ENCODE measurements at places on chromosomes 3 and 15.

GRCh38 chr3:15326037-15326436 lies 6.3 kb downstream of the SH3BP5 start:
- DNase-seq = no peak

GRCh38 chr15:62896969-62897486 lies 145.5 kb upstream of the TPM1 start:
- DNase-seq = no peak

DNA sequence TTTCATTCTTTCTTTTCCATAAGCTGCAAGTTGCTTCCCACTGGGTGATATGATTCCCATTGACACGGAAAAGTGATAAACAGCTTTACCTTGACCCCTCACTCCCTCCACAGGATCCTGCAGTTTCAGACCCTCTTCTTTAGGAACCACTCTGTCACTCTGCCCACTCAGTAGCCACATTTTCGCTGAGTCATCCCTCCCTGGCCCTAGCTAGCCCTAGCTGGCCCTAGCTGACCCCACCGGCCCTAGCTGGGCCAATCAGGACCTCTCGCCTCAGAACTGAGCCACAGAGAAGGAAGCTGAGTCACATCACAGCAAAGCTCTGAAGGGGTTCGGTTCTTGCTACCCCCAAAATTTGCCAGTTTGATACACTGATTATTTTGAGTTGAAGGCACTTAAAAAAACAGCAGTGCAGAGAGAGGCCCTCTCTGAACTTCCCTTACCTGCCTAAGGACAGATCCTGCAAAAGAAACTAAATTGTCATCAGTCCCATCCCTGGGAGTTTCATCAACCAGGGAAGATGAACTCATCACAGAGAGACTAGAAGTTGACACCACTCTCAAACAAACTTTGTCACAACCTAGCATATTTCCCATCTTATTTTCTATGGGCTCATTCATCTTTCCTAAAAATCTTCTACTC lies 233.5 kb upstream of the PROK2 start:
- DNase-seq = no peak

DNA sequence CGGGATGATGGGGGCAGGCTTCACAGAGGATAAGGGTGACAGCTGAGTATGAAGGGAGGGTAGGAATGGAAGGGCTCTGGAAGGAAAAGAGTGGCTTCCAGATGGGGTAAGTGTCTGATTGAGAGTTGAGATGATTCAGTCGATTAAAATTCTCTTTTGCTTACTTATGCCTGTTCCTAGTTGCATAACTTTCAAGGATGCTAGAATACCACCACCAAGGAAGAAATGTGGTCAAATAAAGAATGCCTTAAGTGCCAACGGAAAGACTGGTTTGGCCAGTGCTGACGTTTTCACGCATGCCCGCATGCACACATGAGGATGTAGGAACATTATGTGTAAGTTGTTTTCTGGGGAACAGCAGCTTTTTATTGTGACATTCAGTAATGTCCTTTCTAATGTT lies 263.4 kb upstream of the WNT5A start:
- no peak for DNase-seq

GRCh38 chr3:64053581-64053980 lies 30.3 kb upstream of the PSMD6 start:
- DNase-seq = no peak

- no peak for DNase-seq
These were observed 67.7 kb upstream of the ROPN1 start for GRCh38 chr3:124059580-124059979.

GRCh38 chr3:194344012-194344411 lies 7.1 kb downstream of the CPN2 start:
- DNase-seq = peak; percentile 36

GRCh38 chr3:174387736-174388135 lies 471.4 kb upstream of the NAALADL2 start:
- no peak for DNase-seq

- DNase-seq = no peak
These were observed 59.1 kb upstream of the CA12 start for GRCh38 chr15:63440756-63441155.

DNA sequence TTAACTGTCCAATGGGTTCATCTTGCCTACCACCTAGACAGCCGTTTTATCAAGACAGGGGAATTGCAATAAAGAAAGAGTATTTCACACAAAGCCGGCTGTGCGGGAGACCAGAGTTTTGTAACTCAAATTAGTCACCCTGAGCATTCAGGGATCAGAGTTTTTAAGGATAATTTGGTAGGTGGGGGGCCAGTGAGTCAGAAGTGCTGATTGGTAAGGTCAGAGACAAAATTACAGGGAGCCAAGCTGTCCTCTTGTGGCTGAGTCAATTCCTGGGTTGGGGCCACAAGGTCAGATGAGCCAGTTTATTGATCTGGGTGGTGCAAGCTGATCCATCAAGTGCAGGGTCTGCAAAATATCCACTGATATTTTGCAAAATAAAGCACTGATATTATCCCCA lies 29.9 kb upstream of the GPD1L start:
- no peak for DNase-seq

GRCh38 chr15:70471517-70471916 lies 291.8 kb downstream of the UACA start:
- no peak for DNase-seq

GRCh38 chr3:46604127-46604526 lies 8.2 kb upstream of the FAM240A start:
- DNase-seq = no peak

DNA sequence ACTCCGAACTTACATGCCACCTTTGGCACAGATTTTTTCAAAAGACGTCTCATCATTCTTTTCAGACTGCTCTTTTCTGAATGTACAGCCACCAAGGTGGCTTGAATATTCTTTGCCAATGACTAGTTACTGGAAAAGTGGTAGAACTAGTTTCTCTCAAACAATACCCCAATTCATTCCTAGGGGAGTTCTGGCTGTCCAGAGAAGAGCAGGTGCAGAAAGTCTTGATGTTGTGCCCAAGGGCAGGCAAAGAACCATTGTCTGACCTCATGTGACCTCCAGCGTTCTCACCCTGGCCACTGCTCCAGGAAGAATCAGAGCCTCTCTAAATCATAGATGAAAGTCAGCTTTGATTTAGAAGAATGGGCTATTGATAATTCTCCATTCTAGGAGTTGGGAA lies 5.5 kb downstream of the LMOD3 start:
- no peak for DNase-seq

- DNase-seq = no peak
These were observed 159.2 kb upstream of the SLCO3A1 start for GRCh38 chr15:91694131-91694830.

GRCh38 chr15:101698314-101698713 lies 26.0 kb downstream of the TARS3 start:
- DNase-seq = no peak

GRCh38 chr3:55579496-55579895 lies 92.4 kb upstream of the WNT5A start:
- no peak for DNase-seq

- no peak for DNase-seq
These were observed 56.3 kb upstream of the TMCO5A start for GRCh38 chr15:37877851-37878741.

DNA sequence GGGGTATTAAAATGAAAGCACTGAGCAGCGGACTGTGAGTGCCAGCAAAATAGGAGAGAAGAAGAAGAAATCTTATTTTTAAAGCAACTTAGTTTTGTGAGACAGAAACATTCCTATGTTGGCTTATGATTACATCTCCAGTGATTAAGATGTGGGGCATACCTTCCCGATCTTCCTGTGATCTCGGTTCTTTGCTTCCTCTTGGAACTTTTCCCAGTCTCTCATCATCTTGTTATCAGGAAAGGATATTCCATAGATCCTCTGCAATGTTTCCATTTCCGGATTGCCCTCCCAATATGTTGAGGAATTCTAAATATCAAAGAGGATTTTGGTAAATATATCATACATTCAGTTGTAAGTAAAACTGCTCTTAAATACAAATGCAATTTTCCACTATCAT lies 22.2 kb downstream of the TARS3 start:
- no peak for DNase-seq

GRCh38 chr15:36175741-36176291 lies 403.6 kb upstream of the CDIN1 start:
- no peak for DNase-seq

DNA sequence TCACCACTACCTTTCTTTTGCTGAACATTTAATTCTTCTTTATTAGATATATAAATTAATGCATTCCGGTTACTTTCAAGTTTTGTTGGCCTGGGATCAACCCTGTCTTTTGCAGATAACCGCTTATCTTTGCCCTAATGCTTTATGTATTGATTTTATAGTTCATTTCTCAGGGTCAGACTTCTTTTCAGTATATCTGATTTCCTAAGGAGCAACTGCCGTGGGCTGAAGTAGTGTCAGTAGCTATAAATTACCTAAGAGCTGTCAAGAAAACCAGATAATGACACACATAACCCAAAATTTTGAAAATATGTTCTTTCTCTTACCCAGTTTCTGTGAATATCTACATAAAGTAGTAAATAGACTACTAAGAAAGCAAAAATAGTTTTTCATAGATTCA lies 38.0 kb downstream of the COL6A5 start:
- no peak for DNase-seq

- DNase-seq = no peak
These were observed 34.3 kb downstream of the TMEM44 start for GRCh38 chr3:194598771-194599557.

DNA sequence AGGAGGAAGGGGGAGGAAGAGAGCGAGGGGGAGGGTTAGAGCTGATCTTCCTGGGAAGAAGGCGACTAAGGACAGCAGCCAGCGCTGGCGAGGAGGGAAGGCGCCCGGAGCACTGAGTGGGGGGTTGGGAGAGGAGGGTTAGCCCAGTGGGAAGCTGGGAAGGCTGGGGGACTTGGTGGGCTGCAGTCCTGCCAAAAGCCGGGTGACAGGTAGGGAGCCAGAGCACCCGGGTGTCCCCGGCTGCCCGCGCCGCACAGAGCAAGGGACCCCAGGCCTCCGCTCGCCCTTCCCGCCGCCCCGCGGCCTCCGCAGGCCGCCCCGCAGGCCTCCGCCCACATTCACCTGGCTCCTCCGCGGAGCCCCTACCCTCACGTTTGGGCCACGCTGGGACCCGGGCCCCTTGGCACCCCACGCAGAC lies 448 bp downstream of the SLC12A8 start:
- DNase-seq = no peak

DNA sequence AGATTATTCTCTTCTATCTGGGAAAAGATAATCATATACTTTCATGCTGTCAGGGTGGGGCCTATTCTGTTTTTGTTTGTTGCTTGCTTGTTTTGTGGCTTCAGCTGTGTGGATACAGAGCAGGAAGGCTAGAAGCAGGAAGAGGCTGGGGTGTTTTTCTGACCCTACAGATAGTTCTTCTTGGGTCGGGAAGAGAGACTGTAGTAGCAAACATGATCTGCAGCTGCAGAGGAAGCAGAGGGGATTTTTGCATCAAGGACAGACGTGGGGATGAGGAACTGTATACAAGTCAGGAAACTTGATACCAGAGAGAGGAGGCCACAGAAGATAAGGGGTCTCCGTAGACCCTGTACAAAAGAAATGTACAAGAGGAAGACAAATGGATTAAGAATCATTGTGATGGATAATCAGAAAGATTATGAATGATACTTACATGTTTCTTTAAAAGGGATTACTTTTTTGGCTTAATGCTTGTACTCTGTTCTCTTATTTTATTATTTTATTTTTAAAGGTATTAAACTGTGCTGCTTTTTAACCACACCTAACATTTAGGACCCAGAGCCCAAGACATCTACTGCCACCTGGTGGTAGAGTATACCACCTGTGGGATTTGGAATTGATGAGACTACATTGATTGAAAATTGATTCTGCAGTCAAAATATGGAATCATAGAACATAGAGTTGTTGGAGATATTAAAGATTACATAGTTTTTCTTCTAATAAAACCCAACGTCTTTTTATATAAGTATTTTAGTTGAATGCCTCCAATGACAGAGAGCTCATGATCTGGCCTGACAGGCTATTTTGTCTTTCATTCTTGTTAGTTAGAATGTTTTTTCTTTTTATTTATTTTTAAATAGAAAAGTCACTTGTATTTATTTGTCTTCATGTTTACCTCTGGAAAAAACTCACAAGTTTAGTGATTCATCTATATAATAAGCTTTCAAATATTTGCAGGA lies 87.3 kb upstream of the ROPN1 start:
- no peak for DNase-seq

- peak; percentile 70 for DNase-seq
These were observed 11.8 kb downstream of the ANAPC13 start for GRCh38 chr3:134473868-134474546.

DNA sequence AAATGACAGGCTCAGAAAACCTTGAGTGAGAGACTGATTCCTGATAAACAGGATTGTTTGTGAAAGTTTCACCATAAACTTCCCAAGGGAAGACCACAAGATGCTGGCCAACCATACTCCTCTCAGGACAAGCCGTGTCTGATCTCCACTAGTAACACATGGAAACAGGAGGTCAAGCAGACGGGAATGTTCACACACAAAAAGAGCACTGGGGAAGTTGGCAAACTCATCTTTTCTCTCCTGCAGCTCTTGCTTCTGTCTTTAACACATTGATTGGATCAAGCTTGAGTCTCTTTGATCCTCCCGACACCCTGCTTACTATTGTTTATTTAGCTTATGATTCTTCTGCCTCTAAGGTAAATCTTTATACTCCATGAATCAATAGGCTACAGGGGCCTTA lies 713.5 kb downstream of the PDCD6IP start:
- no peak for DNase-seq

DNA sequence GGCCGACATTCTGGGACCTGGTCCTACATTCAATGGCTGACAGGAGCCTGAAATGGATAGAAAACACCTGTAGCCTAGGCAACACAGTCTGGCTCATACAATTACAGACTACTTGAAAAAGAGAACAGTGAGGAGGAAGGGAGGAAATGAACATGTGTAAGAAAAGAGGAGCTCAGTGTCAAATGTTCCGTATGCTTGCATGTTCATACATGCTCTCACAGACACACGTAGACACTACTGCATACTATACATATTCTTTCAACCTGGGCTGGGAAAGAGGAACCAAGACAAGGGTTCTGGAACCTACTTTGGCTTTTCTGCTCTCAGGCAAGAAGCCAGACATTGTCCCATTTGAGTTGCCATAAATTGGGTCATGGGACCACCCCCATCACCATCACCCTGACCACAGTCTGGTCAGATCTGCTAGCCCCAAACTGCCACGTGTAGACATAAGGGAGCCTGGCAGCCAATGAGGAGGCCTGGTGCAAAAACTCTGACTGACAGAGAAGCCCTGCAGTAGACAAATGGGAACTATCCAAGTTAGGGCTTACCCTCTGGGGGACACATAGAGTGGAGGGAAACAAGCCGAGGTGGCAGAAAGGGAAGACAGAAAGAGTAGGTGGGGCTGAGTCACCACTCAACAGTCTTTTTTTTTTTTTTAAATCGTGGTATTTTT lies 310.0 kb downstream of the SHQ1 start:
- DNase-seq = no peak

DNA sequence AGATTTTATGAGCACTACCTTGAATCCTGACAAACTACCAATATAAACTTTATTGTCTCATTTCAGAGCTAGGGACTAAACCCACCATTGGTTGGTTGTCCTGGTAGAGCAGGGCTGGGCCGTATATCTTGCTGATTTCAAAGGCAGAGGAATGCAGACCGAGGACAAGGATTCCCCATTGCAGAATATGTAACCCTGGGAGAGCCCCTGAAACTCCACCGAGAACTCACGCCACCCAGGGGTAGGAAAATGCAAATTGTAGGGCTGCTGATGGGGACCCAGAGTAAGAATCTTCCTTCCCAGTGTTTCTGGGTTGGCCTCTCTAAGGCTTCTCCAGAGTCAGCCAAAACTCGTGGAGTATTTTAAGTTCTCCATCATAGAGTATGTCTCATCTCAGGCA lies 235.3 kb downstream of the ABHD5 start:
- no peak for DNase-seq
